GM23338 (cell line): ENCODE measurements at places on chromosomes 12 and 14.

DNA sequence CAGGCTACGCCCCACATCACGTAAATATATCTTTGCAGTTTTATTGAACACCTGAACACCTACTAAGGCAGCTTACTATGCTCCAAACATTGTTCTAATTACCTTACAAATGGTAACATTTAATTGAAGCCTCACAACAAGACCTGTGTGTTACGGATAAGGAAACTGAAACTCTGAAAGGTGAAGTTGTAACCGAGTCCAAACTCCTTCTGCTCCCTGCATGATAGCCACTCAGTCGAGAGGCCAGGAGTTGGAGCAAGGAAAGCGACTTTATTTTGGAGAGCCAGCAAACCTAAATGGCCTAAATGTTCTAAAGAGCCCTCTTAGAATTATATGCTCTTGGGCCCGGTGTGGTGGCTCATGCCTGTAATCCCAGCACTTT is 12.6 kb upstream of the TRPV4 start:
- no peak for DNase-seq

DNA sequence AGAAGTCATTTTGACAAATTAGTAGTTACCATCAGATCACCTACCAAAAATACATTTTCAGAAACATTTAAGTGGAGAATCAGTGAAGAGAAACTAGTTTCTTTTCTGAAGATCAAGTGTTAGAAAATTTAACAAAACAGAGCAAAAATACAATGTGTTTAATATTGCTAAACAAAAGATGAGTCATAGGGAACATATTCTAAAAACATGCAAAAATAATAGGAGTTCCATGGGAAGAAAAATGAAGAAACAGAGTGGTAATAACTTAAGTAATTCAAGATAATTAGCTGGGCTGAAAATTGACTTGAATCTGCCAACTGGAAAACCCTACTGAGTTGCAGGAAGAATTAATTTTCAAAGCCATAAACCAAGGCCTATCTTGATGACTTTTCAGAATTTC is 111.5 kb upstream of the KITLG start:
- DNase-seq, result no peak

DNA sequence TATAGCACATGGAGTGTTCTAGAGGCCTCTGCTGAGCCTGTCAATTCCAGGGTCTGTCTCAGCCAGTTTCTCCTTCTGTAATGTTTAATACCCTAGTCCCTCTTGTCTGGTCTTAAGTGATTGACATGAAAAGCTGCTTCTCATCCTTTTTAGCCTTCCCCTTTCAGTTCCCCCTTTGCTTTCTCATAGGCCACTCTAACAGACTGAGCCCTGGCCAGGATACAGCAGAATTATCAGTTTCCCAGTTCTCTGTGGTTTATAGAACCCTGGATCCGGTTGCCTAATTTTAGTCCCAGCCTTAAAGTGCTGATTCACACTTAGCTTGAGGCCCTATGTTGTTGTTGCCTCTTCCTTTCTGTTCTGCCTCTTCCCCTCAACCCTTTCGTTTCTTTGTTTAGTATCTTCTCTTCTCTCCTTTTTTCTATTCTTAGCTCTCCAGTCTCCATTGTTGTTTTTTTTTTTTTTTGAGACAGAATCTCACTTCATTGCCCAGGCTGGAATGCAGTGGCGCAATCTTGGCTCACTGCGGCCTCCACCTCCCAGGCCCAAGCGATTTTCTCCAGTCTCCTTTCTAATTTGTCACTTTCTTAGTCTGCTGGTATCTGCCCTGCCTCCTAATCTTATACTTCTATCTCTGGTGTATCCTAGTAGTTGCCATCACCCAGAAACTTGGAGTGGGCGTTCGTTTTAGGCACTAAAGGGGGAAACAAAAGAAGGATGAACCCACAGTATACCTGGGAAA is 2.9 kb upstream of the BIN2 start:
- no peak for DNase-seq

GRCh38 chr14:73248108-73248868 is 11.0 kb downstream of the PAPLN start:
- DNase-seq, result no peak

DNA sequence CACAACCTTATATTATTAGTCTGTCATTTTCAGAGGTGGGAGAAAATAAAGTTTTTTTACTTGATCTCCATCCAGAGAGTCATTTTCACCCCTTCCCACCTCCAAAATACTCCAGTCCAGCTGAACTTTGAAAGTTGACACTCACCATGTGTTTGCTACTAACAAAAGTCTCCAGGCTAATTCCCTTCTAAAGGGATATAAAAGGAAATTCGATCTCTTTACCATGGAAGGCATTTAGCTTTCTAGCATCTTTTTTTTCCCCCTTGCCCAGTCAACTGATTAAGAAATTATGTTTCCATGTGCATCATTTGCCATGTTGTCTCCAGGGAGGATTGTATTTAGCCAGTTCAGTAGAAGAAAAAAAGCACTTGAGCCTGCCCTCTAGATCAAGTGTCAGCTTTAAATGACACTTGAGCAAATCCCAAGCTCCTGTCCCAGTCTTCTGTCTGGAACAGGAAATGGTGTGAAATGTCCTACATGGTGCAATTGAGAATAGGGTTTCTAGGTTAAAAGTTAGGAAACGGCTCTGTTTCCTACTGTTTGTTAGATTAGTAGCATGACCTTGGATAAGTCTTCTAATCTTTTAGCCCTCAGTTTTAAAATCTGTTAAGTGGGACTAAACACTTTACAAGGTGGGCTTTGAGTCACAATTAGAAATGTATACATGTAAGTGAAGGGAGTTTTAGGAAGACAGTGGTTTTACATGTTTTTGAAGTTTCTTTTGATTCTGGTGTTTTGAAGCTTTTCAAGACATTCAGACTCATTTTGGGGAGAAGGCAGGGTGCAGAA is 67.2 kb downstream of the GNS start:
- DNase-seq, result peak; percentile 58

DNA sequence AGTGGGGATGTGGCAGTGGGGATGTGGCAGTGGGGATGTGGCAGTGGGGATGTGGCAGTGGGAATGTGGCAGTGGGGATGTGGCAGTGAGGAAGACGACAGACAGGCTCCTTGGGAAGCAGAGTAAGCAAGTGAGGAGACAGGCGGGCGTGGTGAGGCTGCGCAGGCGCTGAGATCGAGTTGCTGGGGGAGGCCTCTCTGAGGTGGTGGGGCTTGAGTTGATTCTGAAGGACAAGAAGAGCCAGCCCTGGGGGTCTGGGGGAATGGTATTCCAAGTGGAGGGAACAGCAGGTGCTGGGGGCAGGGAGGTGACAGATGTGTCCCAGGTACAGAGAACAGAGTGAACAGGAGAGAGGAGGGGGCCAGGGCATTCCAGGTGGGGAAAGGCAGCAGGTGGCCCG is 33.8 kb upstream of the TSPAN9 start:
- DNase-seq, result no peak

DNA sequence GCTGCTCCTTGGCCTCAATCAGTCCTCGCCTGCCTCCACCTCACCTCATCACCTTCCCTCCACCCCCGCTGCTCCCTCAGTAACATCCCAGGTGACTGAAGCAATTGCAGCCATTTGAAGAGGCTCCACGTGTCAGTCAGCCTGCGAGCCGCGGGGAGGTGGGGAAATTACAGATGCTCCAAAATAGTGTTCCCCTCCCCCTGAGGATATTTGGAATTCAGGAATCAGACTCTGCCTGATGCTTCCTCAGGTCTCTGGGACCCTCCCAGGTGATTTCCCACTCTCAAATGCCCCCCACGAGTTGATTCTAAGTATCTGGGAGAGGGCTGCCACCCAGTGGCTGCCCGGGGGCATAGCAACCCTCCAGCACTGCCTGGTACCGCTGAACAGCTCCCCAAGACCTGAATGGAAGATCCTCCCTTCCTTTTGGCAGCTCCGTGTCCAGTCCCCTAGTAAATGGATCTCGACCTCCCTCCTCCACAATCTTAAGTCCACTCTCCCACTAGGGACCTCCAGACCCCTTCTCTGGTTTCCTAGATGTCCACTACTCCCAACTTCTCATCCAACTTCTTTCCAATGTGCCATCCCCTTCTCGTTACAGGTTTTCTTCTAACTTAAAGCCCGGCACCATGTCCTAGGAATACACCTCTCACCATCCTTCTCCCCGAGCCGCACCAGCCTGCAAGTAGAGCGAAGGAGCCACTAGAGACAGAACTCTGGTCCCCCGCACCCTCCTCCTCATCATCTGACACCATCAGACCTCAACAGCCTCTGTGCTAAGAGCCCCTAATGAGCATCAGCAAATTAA is 1.4 kb upstream of the ASIC1 start:
- peak; percentile 84 for DNase-seq
